Right renal cortex interstitium (tissue), 3 donors: ENCODE measurements at places on chromosomes 11 and 22.

DNA sequence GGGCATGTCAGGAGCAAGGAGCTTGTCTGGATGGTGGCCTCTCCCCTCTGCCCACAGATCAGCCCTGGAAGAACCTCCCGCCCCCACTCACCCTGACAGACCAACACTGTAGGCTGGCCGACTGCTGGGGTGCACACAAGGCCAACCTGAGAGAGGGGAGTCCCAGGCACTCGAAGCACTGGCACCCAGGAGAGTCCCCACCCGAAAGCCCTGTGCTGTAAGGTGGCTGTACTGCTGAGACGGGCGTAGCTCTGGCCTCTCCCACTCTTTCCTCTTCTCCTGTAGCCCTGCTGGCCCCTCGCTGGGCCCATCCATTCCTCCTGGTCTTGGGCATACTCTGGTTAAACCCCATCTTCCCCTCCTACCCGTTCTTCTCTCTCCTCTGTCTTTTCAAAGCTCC, 39.7 kb downstream of the MYO7A start:
- no peak for DNase-seq

GRCh38 chr11:94638902-94639373, 71.8 kb downstream of the PIWIL4 start:
- no peak for DNase-seq

DNA sequence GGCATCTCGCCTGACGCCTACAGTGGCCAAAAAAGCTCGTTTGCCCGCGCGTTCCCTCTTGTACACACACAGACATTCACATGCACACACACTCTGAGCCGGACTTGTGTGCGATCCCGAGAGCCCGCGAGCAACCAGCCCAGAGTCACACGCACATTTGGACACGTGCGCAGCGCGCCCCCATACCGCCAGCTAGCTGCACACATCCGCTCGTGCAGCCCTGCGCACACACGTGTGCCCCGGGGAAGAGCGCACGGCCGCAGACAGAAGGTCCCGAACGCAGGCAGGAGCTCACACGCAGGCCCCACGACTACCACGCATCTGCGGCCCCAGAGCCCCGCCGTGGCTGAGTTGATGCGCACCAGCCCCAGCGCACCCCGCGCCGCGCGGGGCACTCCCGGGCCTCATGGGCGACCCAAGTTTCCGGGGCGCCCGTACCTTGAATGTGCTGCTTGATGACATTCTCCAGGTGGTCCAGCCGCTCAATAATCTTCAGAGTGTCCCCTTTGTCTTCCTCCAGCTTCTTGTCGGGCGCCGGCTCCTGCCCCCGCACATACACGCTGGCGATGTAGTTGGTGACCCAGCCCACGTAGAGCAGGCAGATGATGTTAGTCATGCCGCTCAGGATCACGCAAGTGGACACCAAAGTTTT, 758 bp downstream of the GALNT18 start:
- DNase-seq, result no peak

- no peak for DNase-seq
These were observed 16.5 kb downstream of the SYT13 start for GRCh38 chr11:45269678-45270077.

DNA sequence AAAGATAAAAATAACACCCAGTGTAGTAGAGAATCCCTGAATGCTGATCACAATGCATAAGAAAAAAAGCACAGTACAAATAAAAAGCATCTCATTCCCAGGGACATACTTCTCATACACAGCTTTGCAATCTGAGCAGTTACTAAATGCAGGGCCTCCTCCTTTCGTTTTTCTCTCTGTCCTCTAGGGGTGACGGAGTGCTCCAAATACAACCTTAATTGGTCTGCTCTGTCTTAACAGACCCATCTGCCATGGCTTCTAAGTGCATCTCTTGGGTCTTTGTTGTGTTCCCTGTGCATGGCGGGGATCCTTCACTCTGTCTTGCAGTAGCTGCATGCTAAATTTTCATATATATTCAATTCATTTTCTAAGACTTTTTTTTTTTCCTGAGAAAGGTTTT, 1114.2 kb upstream of the RAG2 start:
- DNase-seq, result no peak
